Fibroblast of skin of left biceps (primary cell): ENCODE measurements at places on chromosomes 1 and 21.

GRCh38 chr21:25461725-25462124, 145.6 kb downstream of the MRPL39 start:
- no peak for DNase-seq

DNA sequence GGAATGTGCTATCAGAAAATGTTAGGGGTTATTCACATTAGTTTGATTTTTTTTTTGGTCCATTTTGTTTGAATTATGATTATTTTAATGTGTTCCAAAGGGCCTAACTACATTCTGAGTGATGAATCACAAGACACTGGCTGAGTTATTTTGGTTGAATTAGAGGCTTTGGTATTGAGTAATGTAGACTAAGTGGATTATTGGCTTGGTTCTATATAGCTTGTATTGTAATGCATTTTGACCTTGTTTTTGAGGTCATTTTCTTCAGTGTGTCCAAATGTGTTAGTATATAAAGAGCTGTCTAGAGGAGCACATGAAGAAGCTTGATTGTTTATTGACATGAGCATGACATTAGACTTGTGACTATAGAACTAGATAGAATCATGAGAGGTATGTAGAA, 3.4 kb downstream of the ZNF326 start:
- peak; percentile 9 for DNase-seq

DNA sequence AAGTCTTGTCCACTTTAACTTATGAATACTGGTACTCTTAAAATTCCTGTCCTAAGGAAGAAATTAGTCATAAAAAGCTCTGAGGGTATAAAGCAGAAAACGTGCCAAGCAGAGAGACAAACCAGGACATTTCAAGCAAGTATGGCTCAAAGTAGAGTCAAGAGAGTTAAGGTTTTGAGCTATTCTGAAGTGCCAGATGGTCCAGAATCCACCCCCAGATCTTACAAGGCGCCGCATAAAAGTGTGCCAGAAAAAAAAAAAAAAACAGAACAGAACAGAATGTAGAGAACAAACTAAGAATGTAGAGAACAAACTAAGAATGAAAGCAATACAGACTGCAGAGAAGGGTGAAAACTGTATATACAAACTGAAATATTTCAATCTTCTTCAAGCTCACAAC, 12.5 kb downstream of the EPS15 start:
- peak; percentile 36 for DNase-seq

DNA sequence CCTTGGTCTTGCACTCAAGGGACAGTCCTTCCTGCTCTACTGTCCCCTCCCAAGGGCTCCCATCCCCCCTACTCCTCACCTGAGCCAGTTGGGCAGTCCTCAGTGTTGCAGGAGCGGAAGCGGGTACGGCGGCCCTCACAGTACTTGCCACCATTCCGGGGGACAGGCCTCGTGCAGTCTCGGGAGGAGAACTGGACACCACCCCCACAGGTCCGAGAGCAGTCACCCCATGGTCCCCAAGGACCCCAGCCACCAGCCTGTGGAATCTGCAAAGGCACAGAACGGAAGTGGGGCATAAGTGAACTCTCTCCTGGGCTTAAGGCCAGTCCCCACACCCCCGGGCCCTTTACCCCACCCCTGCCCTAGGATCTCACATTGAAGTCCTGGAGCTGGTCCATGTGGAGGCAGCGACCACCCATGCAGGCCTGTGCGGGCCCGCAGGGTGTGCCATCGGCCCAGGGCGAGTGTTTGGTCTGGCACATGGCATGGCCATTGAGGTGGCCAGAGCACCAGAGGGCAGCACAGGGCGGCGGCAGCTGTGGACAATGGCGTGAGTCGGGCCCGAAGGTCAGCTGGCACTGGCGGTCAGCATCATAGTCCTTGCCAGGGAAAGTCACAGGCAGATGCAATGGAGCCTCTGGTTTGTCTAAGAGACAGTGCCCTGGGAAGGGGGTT, 5.2 kb downstream of the ADAMTS4 start:
- no peak for DNase-seq

DNA sequence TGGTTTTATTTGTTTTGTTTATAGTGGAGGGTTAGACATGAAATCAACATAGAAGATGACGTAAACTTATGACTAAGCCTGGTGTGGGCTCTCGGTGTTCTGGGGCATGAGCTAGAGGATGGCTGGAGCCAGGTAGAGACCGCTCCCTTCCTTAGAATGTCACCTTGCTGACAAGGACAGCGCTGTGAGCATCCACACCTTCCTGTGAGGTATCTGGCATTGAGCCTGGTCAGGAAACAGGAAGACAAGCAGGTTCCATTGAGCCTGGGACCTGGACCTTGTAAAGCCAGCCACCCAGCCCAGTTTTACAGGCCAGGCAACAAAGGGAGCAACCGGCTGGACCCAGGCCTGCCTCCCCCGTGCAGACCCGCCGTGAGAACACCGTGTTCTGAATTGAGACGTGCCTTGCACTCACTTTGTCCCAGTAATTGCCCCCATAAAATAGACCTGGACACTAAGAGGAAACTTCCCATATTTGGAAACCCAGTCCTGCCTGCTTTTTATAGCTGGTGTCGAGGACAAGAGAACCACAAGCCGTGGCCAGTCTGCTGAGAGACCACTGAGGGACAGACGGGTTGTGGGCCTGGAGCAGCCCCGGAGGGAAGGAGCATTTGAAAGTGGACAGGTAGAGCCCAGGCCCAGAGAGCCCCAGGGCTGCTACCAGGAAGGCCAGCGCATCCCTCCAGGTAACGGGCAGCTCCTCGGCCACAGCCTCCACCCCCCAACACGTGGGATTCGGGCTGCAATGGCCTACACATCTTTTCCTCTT, 78.0 kb downstream of the PDE9A start:
- no peak for DNase-seq

GRCh38 chr1:206593351-206593925, 18.8 kb downstream of the EIF2D start:
- DNase-seq, result no peak

- no peak for DNase-seq
Measured at GRCh38 chr21:36052860-36053714, 7.2 kb downstream of the SETD4 start.

DNA sequence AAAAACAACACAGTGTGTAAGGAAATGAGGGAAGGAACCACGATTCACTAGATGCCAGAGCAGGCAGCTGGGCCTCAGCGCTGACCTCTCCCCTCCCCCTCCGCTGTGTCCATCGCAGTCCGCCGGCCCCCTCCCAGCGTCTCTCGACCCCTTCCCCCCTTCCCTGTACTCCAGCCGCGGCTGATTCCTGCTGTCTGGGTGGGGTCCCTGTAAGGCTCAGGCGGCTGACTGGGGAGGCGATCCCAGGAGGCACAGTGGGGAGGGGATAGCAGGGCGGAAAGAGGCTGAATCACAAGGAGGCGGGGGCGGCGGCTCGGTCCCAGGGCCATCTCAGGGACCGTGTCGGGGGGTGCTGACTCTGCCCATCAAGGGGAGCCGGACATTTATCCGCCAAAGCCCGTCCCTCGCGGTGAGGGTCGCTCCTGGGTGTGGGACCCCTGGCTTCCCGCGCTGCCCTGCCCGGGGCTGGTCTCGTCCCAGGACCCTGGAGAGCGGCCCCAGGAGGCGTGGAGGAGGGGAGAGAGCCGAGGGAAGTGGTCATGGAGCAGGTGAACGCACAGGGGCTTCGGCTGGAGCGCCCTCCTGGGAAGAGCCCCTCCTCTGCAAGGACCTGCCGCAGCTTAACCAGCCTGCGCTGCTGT, 241.9 kb downstream of the PTPRU start:
- DNase-seq, result no peak

DNA sequence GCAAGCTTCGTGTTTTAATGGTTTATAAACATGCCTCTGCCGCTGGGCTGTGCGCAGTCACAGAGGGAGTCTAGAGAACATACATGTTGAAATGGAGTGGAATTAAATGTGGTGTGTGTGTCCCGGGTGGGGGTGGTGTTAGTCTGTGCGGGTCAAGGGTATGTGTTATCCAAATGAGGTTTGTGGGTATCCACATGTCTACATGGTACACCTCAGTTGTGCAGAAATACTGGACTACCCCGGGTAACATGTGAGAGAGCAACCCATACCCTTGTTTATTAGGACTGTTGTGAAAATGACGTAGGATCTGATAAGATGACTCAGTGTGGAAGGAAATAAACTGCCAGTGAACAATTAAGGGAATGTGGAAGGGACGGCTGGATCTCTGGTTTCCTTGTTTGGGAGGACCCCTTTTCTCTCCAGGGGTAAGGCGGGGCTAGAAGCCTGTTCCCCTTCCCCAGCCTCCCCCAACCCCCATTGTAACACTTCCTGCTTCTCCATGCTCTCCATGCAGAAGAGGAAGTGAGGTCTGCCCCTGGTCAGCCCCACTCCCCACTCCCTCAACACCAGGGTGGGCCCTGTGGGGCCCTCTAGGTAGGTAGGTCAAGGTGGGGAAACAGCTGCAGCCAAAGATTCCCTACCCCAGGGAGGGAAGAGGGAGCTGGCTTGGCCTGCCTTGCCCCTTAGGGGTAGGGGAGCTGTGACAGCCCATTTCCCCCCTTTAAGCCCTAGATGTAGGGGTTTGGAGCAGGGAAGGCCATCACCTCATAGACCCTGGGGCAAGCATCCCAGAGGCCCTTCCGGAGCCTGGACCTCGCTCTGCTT, 690 bp downstream of the EPS8L3 start:
- no peak for DNase-seq

- no peak for DNase-seq
Measured at GRCh38 chr1:183331091-183331742, 87.0 kb downstream of the NMNAT2 start.

GRCh38 chr1:187096689-187097088, 267.9 kb downstream of the PLA2G4A start:
- no peak for DNase-seq

DNA sequence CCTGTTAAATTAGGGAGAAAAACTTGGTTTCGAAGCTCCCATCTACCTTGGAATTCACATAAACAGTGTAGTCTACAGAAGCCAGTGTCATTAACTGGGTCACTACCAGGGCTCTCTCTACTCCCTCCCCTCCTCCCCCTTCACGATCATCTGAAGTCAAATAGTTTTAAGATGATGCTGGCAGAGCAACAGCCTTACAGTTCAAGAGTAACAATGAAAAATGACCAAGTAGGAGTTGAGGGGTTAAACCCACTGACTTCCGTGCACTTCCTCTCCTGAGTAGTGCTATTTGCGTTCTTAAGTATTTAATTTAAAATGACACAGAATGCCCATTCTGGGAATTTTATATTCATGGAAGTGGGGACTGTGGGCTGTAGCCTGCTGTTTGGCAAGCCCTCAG, 236.9 kb downstream of the SIPA1L2 start:
- DNase-seq, result no peak

- DNase-seq, result no peak
Measured at GRCh38 chr1:11707621-11708276, 16.2 kb downstream of the DRAXIN start.

DNA sequence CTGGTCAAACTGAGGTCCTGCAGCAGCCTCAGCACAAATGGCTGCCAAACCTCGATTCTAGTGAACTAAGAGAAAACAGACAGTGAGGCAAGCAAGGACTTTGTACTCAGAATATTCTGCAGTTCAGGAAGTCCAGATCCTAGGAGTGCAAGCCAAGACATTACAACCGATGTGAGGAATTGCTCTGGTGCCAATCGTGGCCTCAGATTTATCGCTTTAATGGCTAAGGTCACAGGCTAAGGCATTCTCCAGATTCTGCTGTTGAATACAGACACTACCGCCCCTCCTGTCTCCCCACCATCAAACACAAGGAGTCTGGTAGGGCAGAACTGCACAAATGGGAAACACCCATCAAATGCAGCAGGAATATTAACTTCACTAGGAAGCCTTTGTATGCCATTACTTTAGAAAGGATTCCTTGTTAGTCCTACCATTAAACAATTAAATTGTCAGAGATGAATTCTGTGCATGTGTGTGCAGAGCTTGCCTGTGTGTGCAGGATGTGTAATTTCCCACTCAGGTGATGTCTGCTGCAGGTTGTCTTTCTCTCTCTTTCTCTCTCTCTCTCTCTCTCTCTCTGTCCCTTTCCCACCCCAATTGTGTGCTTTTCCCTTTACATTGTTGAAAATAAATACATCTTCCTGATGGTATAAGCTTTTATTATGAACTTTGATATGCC, 9.2 kb upstream of the SERTAD4 start:
- no peak for DNase-seq

DNA sequence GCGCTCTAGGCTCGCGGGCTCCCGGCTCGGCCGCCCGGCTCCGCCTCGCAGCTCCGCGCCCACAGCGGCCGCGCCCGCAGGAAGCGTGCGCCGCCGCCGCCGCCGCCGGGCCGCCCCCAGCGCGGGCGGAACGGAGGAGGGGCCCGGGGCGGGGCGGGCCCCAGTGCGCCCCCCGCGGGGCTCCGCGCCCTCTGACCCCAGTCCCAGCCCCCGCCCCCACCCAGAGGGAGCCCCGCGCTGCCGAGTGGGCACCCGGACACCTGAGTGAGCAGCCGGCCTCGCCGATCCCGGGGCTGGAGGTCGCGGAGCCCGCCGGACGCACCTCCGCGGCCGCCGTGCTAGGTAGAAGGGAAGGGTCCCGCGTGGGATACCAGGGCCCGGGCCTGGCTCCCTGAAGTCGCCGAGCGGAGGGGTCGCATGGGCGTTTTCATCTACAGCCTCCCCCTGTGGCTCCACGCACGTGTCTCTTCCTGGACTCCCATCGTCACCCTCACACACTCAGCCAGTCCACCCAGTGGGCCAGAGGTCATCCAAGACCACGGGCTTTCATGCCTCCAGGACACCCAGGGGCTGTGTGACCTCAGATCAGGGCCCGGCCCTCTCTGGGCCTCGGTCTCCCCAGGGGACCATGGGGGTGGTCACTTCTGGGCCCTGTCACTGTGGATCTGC, at the start of gene SDC3:
Gene SDC3, minus strand, starts transcription at position 63 of the 669 bp plus-strand sequence. CDS start 172 bp downstream, outside the sequence.
- no peak for DNase-seq

GRCh38 chr1:103058391-103058790, 49.9 kb downstream of the COL11A1 start:
- no peak for DNase-seq

DNA sequence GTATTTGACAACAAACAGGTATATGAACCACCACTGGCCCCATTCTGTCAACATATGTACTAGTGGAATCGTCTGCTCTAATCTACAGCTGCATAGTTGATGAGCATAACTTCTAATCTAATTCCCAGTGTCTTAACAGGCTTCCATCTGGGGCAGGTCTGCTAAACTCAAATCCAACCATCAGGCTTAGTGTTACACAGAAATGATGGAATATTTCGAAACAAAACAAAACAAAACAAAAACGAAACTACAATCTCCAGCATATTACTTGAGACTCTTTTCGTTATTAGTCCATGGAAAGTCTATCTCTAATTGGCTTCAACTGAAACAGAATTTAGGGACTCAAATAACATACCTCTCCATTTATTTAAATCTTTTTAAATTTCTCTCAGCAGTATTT, 37.6 kb downstream of the DIPK1A start:
- DNase-seq, result no peak

GRCh38 chr1:20194757-20195461, 8.6 kb upstream of the PLA2G2C start:
- DNase-seq, result peak; percentile 4

GRCh38 chr1:69055194-69055593, 512.5 kb upstream of the LRRC7 start:
- no peak for DNase-seq

DNA sequence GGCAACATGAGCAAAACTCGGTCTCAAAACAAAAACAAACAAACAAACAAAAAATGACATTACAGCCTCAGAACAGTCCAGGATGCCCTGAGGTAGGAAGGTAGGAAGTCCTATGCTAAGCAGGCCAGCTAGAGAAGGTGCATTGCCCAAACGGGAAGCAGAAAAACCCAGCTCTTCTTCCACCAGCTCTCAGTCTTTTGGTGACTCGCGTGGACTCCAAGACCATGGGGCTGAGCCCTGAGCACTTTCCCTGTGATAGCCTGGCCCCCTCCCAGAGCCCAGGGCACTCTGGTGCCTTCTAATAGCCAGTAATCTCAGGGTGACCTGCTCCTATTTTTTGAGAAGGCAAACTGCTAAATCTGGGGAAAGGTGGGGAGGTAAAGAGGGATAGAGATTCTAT, 16.1 kb downstream of the PHLDA3 start:
- DNase-seq, result no peak
